ENCODE measurements at places on chromosomes 2 and 18.

GRCh38 chr18:13638719-13639595 lies 87.4 kb downstream of the FAM210A start:
- no peak for DNase-seq

GRCh38 chr18:61637905-61638595 lies 254.8 kb downstream of the RNF152 start:
- no peak for DNase-seq

- DNase-seq = no peak
Observed at GRCh38 chr2:126733795-126734194, 77.8 kb downstream of the GYPC start.

DNA sequence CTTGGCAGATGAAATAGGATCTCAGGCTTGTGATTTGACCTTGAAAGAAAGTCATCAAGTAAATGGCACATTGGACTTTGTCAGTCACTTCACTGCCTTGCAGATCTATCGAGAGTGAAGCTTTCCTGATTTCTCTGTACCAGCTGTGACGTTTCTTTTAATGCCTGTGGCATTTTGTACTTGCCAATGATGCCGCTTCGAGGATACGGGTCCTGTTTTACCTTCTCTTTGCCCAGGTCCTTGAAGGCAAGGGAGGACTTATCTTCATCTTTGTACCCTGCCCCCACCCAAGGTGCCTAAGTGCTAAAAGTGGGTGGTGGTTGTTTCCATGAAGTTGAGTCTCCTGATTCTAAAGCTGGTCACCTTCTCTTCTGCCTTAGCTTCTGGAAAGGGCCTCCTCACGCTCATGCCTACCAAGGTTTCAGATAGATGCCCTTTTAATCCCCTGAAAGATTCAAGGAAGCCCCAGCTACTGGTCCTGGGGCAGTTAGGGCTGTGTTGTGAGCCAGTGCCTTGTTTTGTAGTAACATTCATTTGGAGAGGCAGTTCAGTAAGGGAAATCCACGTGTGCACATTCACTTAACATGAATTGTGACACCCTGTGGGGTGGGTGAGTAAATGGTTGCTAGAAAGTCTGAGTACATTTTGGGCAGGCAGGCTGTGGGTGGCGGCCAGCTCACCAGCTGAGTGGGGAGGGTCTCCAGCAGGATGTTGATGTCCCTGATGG lies 6.1 kb downstream of the LBH start:
- DNase-seq = no peak

- DNase-seq = peak; percentile 79
Observed at GRCh38 chr2:118882693-118883336, 35.4 kb upstream of the EN1 start.

DNA sequence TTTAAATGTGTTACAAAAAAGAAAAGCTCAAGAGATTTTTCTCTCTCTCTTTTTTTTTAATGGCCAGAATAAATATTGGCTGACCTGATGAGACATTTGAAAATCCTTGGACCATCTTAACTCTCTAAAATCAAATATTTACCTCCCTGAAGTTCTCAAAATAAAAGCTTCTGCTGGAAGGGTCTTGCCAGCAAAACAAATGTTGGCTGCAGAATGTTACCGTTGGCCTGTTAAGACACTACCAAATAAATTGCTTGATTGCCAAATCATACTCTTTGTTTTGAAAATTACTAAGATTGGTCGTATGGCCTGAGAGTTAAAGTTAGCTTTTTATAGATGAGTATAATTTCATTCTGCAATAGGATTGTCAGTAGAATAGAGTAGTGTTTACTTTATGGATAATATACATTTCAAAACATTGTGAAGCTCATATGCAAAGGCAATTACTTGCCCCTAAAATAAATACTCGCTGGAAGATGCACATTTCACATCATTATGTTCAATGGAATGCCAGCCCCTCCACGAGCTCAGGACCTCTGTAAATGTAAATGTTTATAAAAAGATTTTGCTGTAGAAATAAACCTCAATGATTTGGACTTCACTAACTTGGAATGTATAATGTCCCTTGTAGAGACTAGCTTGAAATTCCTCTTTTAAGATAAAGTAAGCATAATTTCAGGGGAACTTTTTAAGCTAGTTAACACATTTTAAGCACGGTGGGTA lies 193.4 kb downstream of the SOX11 start:
- no peak for DNase-seq

- DNase-seq = peak; percentile 58
Observed at GRCh38 chr18:9135081-9135911, 1.3 kb upstream of the ANKRD12 start.

- no peak for DNase-seq
Observed at GRCh38 chr2:120452131-120452530, 106.2 kb downstream of the INHBB start.

- no peak for DNase-seq
Observed at GRCh38 chr2:173631127-173631460, 276.4 kb downstream of the CDCA7 start.

DNA sequence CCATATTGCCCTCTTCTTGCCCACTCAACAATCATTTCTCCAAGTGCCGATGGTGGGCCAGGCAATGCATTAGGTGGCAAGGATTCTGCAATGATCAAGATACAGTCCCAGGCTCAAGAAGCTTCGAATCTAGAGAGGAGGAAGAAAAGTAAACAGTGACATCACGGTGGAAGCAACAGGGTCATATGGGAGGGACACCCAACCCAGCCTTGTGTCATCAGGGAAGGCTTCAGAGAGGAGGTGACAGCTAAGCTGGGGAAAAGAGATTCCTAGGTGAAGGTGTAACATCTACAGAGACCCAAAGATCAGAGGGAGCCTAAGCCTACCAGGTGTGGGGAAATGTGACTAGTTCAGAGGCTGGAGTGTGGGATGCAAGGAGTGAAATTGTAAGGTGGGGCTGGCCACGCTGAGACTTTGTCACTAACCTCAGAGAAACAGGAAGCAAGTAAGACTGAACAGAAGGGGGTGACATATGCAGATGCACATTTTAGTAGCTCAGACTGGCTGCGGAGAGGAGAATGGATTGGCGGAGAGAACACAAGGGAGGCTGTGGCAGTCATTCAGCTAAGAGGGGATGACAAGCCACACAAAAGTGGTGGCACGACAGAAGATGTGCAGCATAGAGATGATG lies 104.9 kb downstream of the ANKRD44 start:
- no peak for DNase-seq

GRCh38 chr2:216621292-216621691 lies 11.9 kb upstream of the IGFBP2 start:
- no peak for DNase-seq

DNA sequence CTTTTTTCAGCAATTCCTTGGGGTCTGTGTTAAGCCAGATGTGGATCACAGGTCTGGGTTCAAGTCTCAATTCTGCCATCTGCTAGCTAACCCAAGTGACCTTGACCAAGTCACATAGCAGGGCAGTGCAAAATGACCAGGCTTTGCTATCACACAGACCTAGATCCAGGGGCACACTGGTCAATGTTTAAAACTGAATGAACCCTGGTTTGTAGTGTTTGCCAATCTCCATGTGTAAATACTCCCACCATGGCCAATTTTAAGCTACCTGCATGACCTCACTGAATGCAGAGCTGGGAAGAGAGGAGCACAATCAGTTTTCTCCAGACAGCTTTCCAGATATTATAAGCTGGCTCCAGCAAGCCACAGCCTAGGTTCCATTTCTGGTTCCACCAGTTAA lies 142.9 kb downstream of the CHST9 start:
- no peak for DNase-seq

DNA sequence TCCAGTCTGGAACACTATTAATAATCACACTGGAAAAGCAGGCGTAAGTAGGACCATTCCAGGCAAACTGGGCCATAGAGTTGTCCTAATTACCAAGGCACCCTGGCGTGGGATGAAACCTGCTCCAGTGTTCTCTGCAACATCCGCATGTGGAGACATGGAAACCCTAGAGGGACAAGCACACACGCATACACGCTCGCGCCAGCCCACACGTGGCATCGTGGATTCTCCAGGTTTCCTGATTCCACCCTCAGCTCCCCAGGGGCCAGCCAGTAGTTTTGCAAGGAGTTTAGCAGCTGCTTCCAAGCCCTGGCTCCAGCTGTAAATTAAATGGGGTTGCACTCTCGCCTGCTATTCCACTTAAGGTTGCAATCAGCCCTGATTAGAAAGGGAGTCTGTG lies 127.7 kb downstream of the DYSF start:
- no peak for DNase-seq

GRCh38 chr2:27527182-27527581 lies 30.5 kb downstream of the GCKR start:
- DNase-seq = no peak

GRCh38 chr2:33268246-33268831 lies 208.1 kb upstream of the RASGRP3 start:
- no peak for DNase-seq

DNA sequence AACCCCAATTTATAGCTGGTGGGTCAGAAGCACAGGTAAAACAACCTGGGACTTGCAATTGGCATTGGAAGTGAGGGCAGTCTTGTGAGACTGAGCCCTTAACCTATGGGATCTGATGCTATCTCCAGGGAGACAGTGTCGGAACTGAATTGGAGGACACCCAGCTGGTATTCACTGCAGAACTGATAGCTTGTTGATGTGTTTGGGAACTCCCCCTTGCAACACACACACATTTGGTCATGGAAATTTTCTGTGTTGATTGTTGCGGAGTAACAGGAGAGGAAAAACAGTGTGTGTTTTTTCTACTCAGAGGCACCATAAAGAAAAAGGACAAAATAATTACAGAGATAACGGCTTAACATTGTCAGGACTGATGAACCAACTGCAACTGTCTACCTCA lies 16.1 kb downstream of the TPGS2 start:
- DNase-seq = no peak

DNA sequence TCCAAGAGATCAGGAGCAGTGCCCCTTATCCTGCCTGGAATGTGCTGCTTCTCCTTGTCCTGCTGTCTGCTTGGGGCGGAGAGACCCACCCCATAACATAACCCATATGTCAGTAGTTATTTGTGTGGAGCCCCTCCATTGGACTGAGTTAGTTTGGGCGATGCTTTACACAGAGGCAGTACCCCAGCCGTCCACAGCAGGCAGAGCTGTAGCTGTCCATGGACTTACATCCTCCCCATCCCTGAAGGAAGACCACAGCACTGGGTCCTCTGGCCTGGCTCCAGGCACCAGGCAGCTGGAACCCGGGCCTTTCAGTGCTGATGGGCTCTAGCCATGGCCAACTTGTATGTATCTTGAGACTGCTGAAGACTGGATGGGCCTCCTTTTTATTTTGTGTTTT lies 20.3 kb downstream of the GKN2 start:
- no peak for DNase-seq

GRCh38 chr2:120904830-120905234 lies 169.2 kb downstream of the GLI2 start:
- DNase-seq = no peak

DNA sequence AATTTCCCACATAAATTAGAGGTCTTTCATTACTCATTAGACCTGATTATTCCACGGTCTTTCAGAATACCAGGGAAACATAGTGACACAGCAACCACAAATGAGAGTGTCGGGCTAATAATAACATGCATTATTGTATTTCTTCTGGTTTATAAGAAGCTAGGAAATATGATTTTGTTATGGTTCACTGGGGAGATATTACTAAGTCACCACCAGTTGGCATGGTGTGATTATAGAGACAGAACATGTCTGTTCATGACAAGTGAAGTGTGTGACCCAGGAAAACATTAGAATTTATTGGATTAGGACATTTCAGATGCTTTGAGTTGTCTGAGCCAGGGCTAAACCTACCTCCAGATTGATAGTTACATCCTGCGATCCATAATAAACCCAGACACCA lies 494.4 kb downstream of the FBXO15 start:
- DNase-seq = no peak

DNA sequence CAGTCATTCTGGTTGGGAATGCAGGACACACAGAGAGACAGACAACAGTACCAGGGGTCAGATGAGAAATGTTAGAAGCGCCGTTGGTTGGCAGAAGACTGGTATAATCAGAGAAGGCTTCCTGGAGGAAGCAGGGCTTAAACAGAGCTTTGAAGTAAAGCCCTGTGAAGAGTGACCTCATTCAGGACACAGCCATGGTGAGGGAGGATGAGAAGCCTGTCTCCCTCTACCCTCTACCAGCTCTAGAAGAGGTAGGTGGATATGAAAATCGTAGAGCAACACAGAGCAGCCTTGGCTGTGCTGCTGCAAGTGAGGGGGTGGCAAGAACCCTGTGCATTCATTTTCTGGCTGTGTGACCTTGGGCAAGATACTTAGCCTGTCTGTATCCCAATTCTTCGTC lies 14.2 kb downstream of the TET3 start:
- DNase-seq = no peak

DNA sequence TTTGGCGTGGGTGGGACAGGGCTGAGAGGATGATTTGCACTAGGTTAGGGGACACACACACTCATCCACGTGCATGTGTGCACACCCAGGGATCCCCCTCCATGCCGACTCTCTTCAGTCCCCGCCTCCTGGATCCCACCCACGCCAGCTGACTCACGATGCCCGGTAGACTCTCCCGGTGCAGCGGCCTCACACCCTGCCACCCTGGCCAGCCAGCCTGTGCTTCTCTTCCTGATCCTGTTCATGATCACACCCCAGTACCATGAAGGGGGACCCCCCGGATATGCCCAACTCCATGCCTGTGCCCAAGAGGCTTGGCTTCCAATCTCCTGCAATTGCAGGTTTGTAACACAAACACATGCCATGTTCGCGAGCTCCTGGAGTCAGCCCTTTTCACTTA lies 157.8 kb upstream of the HDAC4 start:
- DNase-seq = no peak

- no peak for DNase-seq
Observed at GRCh38 chr2:64686283-64686956, 32.7 kb upstream of the SERTAD2 start.

- DNase-seq = peak; percentile 75
Observed at GRCh38 chr2:75200140-75201096, 1.1 kb upstream of the TACR1 start.

- DNase-seq = no peak
Observed at GRCh38 chr18:78416853-78417252, 562.8 kb upstream of the SALL3 start.

DNA sequence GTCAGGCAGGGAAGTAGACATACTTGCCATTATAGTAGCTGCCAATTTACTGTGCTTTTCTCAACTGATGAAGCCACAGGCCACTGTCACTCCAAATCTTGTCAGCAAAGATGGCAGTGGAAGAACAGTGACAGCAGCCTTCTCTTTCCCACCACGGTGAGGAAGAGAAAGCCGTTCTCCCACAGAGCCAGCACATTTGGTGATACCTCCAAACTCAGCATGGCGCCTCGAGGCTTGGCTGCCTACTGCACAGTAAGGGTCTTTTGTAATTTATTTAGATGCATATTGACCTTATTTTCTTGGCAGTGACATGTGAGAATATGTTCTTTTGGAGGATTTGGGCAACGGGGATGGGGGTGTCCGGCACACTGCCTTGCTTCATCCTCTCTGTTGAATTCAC lies 117.2 kb upstream of the CDH20 start:
- no peak for DNase-seq

GRCh38 chr2:165499131-165499530 lies 29.6 kb downstream of the CSRNP3 start:
- DNase-seq = no peak

Data from D341Med (cell line).